Activated CD4-positive, alpha-beta T cell treated with anti-CD3 and anti-CD28 coated beads for 4 hours (primary cell): ENCODE measurements at places on chromosomes 11 and 22.
A peak's percentile ranks its signal among the peaks of the same experiment; 100 is the strongest.

GRCh38 chr11:75133976-75134375, 16.9 kb upstream of the SLCO2B1 start:
- DNase-seq: no peak

GRCh38 chr11:32597921-32598320, 14.3 kb downstream of the EIF3M start:
- DNase-seq: no peak

- DNase-seq: no peak
Observed at GRCh38 chr11:114319716-114320328, 23.6 kb downstream of the NNMT start.

GRCh38 chr11:2306877-2307500, 5.2 kb downstream of the TSPAN32 start:
- no peak for DNase-seq

DNA sequence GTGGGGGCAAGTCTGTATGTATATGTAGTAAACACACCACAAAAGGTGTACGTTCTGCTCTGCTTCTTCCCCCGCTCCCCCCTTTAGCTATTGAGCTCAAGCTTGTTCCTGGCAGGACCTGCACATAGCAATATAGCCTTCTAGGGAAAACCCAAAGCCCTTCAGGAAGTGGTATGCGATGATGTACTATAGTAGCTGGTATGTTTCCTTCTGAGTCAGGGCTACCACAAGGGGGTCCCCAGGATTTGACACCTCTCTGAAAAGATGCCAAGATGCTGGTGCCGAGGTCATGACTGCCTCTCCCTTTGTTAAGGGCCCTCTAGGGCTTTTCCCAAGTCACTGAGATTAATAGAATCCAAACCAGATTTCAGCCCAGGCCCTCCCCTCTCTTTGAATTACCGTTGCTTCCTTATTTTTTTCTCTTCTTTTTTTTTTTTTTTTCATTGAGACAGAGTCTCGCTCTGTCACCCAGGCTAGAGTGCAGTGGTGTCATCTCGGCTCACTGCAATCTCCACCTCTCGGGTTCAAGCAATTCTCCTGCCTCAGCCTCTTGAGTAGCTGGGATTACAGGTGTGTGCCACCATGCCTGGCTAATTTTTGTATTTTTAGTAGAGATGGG, 268.4 kb downstream of the ETS1 start:
- peak; percentile 69 for DNase-seq

- no peak for DNase-seq
Observed at GRCh38 chr22:46084376-46084775, 66.0 kb upstream of the PPARA start.

- DNase-seq: no peak
Observed at GRCh38 chr11:6572215-6572614, 31.2 kb downstream of the RRP8 start.

DNA sequence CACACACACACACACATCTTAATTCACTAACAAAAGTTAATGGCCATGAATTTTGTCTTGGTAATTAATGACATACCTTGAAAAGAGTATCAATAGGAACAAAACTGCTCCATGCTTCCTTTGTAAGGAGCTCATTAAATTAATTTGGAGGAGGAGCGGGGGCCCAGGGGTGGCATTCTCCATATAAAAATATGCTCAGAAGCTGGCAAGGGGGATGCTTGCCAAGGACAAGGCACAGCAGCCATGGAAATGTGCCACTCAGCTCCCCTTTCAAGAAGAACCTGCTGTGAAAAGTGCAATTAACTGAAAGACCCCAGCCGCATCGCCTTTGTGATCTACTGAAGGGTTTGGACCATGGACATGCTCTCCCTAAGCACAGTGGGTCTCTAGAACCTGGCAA, 385.9 kb upstream of the API5 start:
- no peak for DNase-seq

- DNase-seq: no peak
Observed at GRCh38 chr11:102630598-102631448, 5.7 kb upstream of the MMP20 start.

DNA sequence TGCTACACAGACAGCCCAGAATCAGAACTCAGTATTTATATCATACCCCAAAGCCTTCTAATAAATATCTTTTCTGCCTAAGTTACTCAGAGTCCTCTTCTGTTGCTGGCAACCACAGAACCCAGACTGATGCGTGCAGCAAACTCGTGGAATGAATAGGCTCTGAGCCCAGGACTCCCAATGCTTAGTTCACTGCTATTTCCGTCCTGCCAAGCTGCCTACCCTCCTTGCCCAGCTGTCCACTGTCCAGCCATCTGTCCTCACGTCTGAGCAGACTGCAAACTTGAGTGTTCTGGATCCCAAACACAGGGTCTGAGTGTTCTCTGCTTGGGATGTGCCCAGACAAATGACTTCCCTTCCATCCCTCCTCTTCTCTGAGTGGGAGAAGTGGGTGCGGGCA, 19.4 kb downstream of the PTPN5 start:
- DNase-seq: no peak
